ENCODE measurements at places on chromosomes 6 and 20.

DNA sequence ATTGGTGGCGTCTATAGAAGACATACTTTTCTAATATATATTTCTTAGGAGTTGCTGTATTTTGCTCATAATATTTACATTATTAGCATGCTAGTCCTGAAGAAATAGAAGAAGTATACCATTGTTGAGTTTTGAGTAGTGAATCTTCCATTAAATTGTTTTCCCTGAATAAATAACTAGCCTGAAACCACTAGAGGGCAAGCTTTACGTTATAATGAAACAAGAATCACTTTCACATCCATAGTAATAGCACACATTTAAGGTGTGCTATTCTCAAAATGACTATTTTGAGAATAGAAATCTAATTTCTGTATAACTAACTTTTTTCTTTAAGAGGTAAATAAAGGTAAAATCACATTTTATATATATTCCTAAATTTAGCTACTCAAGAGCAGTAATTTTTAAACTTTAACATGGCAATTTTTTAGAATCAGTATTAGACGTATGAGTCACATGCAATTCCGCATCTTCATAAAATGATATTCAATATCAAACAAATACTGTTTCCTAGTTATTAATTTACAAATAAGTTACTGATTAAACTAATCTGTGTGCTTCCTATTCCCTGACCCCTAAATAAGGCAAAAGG, 213.2 kb upstream of the MANEA start:
- peak; percentile 7 for DNase-seq

DNA sequence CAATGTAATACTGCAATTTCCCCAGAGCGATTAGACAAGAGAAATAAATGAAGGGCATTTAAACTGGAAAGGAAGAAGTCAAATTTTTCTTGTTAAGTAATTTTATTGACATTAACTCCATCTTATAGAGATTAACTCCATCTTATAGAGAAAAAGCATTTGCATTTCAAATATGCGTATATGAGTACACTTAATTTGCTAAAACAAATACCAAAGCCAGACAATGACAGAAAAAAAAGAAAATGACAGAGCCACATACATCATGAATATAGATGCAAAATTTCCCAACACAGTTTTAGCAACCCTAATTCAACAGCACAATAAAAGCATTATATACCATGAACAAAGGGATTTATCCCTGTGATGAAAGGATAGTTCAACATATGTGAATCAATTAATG, 1293.1 kb upstream of the EYS start:
- no peak for DNase-seq

GRCh38 chr6:80638213-80639055, 532.0 kb downstream of the BCKDHB start:
- DNase-seq = peak; percentile 57

GRCh38 chr6:70390067-70390466, 23.2 kb upstream of the FAM135A start:
- DNase-seq = no peak

DNA sequence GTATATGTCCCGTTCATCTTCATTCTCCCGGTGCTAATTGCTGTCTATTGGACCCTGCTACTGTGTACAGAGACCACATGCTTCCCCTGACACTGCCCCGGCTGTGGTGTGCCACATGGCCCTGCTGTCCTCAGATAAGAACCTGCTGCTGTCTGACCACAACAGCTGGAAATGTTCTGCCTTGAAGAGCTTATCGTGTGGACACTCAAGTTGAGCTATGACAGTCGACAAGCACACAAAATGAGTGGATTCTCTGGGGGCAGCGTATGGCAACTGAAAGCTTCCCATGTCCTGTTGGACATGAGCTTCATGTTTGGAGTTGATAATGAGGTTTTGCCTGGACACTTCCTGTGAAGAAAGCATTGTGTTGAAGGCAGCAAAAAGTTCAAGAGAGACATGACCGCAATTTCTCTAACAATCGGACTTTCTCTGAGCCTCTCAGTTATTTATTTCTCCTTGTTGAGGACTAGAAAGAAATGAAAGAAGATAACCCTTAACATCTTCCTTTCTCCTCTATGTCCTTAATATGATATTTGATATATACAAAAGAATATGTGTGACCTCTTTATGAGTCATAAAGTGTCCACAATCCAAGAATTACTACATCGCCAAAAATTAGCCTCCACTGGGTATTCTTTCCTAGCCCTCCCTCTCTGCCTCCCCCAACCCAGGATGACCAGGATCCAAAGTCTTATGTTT, 187.1 kb upstream of the TCF21 start:
- no peak for DNase-seq

- DNase-seq = no peak
Measured at GRCh38 chr6:46453216-46453615, 38.0 kb downstream of the RCAN2 start.

- DNase-seq = no peak
Measured at GRCh38 chr6:156846845-156847599, 69.8 kb downstream of the ARID1B start.

DNA sequence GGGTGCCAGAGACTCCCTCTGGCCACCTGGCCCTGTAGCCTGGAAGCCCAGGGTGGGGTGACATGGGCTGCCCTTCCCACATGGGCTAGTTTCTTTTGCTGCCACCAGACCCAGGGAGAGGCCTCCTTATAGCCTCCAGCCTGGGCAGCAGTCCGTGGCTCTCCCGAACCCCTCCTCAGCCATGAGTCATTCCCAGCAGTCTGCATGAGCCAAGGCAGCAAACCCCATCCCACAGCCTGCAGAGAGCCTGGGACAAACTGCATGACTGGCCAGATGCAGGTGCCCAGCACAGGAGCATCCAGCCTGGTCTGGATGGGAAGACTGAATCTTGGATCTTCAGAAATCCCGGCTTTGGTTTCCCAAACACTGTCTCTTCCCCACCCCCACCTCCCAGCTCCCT, 75.7 kb downstream of the MRPL14 start:
- DNase-seq = no peak

GRCh38 chr6:140275725-140276124, 901.3 kb upstream of the CITED2 start:
- DNase-seq = no peak

DNA sequence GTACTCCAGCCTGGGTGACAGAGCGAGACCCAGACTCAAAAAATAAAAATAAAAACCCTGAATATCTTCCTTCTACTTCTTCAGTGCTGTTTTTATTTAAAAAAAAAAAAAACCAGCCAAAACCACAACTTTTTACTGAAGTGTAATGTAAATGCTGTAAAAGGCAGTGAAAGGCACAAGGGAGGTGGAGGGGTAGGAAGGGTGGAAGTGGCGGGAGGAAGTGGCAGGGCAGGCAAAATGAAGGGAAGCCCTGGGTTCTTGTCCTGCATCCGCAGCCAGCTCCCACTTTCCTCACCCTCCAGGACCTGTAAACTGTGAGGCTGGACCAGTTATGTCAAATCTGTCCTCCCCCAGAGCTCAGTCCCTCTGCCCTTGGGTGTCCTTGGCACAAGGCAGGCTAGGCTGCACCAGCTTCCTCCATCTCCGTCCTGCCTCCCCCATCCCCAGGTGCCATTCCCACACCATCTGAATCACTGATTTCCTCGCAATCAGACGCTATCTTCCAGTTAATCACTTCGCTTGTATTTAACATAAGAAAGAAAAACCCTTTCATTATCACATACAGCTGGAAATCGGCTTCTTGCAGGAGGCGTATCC, 13.7 kb upstream of the PANK2 start:
- no peak for DNase-seq

GRCh38 chr20:7087803-7088202, 320.3 kb downstream of the BMP2 start:
- DNase-seq = no peak

GRCh38 chr6:53831936-53832660, 37.3 kb downstream of the LRRC1 start:
- DNase-seq = peak; percentile 30

GRCh38 chr20:47125758-47126591, 230.5 kb downstream of the ZMYND8 start:
- no peak for DNase-seq

- peak; percentile 80 for DNase-seq
Measured at GRCh38 chr6:1596088-1596852, 13.4 kb upstream of the FOXC1 start.

DNA sequence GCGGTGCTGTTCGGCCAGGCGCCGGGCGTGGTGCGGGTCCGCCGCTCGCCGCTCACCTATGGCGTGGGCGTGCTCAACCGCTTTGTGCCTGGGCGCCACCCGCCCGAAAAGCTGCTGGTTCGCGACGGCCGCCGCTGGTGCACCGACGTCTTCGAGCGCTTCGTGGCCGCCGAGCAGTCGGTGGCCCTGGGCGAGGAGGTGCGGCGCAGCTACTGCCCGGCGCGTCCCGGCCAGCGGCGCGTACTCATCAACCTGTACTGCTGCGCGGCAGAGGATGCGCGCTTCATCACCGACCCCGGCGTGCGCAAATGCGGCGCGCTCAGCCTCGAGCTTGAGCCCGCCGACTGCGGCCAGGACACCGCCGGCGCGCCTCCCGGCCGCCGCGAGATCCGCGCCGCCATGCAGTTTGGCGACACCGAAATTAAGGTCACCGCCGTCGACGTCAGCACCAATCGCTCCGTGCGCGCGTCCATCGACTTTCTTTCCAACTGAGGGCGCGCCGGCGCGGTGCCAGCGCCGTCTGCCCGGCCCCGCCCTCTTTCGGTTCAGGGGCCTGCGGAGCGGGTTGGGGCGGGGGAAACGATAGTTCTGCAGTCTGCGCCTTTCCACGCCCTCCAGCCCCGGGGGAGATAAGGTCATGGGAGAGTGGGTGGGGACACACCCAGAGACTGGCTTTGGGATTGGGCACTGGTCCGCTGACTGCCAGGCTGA, 15.7 kb downstream of the ADISSP start:
- DNase-seq = no peak

GRCh38 chr6:30870546-30870945, 13.8 kb upstream of the DDR1 start:
- DNase-seq = no peak

- no peak for DNase-seq
Measured at GRCh38 chr6:53205778-53206177, 57.1 kb upstream of the GCM1 start.

DNA sequence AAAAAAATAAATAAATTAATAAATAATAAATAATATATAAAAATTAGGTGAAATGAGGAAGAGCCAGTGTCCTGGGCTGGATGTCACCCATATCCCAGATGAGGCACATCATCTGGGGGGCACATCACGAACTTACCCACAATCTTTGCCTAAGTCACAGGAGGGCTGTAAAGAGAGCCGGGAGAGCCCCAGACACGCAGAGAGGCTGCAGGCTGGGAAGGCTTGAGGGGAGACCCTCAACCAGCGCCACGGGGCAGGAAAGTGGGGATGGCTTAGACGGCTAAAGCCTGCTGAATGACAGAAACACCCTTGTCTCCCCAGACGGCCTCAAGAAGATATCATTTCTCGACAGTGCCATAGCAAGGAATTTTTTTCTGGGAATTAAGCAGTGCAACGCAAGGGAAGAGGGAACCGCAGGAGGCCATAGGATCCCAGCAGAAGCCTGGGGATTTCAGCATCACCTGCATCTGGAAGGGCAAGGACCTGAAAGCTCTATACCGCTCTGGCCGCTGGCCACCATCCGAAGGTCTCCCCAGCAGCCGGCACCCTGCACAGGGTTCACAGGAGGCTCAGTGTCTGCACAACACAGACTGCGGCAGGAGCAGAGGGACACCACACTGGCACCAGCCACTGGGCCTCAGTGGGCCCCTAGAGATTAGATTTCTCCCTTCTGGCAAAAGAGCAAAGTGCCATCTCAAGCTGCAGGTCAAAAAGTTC, 22.8 kb upstream of the NXT1 start:
- no peak for DNase-seq

GRCh38 chr20:23048283-23049200, 930 bp downstream of the THBD start:
- no peak for DNase-seq

DNA sequence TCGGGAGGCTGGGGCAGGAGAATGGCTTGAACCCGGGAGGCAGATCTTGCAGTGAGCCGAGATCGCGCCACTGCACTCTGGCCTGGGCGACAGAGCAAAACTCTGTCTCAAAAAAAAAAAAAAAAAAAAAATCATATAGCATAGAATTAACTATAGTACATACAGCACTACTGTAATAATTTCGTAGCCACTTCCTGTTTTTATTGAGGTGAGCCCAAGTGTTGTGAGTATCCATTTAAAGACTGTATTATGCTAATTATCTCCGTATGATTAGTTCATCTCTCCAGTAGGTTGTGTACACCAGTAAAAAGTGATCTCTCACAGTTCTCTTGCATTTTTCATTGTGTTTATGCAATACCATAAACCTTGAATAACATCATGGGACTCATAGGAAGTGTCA, 70.6 kb downstream of the IYD start:
- DNase-seq = no peak

DNA sequence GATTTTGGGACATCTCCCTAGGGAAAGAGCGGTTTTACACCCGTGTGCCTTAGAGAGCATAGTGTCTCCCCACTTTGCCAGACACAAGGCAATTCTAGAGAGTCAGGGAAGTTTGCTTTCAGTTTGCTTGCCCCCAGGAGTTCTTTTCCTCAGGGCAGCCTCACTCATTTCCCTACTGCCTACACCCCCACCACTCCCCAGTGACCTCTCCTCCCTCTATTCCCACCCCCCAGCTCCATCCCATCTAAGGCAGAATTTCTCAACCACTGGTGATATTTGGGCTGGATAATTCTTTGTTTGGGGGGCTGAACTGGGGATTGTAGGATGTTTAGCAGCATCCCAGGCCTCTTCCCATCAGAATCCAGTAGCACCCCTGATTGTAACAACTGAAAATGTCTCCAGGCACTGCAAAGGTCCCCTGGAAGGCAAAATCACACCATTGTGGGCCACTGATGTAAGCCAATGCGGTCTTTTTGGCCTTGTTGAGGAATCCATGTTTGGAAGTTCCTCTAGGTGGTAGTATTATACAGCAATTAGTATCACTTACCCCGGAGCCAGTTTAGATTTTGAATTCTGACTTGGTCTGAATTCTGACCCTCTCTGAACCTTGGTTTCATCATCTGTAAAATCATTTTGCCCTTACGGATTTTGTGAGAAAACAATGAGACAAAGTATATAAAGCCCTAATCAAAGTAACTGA, 1.3 kb downstream of the EPPIN start:
- DNase-seq = peak; percentile 74

DNA sequence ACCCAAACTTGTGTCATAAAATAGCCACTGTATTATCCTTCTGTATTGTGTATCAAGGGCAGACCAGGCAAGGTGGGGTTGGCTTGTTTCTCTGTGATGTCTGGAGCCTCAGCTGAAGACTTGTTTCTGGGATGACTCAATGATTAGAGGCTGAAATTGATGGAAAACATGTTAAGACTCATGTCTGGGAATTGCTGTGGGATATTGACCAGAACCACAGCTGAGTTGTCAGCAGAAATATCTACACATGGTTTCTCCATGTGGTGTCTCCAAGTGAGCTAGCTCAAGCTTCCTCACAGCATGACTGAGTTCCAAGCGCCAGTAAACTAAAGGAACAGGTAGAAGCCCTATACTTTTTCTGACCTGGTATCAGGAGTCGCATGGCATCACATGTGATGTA, 128.5 kb upstream of the SYNDIG1 start:
- no peak for DNase-seq

- peak; percentile 22 for DNase-seq
Measured at GRCh38 chr6:72621291-72622093, at the start of gene KCNQ5. Gene KCNQ5, plus strand, starts transcription at chr6:72622064.

Measured in HTR-8/SVneo (cell line).